Aorta (tissue), 5 donors: ENCODE measurements at places on chromosomes 1 and 21.

DNA sequence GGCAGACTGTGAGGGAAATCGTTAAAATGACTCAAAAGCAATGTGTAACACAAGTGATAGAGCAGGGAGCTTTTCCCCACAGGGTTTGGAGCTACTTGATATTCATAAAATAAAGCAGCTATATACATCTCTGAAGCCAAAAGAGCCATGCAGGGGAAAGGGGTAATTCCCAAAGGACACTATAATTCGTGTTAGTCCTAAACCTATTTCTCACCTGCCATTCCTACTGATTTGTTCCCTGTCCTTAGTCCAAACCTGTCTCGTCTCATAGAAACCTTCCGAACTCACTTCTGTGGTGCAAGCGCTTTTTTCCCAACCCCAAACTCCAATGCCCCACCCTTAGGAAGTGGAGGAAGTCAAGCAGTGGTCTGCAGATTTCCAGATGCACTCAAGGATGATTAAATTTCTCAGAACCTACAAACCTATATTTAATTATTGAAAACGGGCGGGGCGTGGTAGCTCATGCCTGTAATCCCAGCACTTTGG lies 946 bp upstream of the HNRNPR start:
- H3K36me3 ChIP-seq: no peaks in the 10 kb centered on the region
- DNase-seq: no peak
- peak overlapping the region; percentile 69 for H3K27ac ChIP-seq
- H3K27me3 ChIP-seq: no peaks in the 10 kb centered on the region
- H3K4me3 ChIP-seq: peak overlapping the region; percentile 7

- DNase-seq: no peak
- H3K27ac ChIP-seq: no peak overlapping the region
- H3K36me3 ChIP-seq: no peaks in the 10 kb centered on the region
- H3K27me3 ChIP-seq: no peaks in the 10 kb centered on the region
Observed at GRCh38 chr21:44333509-44334328, 5.5 kb downstream of the CFAP410 start.

GRCh38 chr1:247435030-247435758 lies 19.2 kb downstream of the NLRP3 start:
- H3K4me3 ChIP-seq: no peak overlapping the region
- H3K4me1 ChIP-seq: no peaks in the 10 kb centered on the region
- no peak for DNase-seq
- H3K27ac ChIP-seq: no peak overlapping the region

DNA sequence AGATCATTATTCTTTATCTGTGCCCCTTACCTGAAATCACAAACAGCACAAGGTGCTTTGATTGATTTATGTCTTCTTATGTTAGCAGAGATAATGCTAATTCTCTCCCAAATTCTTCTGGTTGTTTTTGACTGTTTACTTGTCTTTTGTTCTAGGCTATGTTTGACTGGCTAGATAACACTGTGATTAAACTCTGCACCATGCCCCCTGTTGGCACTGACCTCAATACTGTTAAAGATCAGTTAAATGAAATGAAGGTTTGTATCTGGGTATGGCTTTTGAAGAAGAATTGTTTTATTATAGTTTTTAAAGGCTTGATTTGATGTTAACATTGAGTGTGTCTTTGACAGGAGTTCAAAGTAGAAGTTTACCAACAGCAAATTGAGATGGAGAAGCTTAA lies 49.6 kb upstream of the BMP8A start:
- H3K27me3 ChIP-seq: no peaks in the 10 kb centered on the region
- H3K36me3 ChIP-seq: peaks cover 26% of the 10 kb centered on the region

DNA sequence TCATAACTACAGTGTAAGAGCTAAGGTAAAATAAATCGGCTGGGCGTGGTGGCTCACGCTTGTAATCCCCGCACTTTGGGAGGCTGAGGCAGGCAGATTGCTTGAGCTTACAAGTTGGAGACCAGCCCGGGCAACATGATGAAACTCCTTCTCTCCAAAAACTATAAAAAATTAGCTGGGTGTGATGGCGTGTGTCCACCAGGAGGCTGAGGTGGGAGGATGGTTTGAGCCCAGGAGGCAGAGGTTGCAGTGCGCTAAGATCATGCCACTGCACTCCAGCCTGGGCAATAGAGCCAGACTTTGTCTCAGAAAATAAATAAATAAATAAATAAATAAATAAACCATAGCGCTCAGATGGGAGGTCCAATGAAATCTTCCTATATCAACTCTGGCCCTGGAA lies 16.7 kb upstream of the FAM110D start:
- no peaks in the 10 kb centered on the region for H3K36me3 ChIP-seq
- no peak overlapping the region for H3K27ac ChIP-seq
- H3K4me3 ChIP-seq: no peak overlapping the region
- H3K27me3 ChIP-seq: no peaks in the 10 kb centered on the region

- no peaks in the 10 kb centered on the region for H3K36me3 ChIP-seq
- DNase-seq: peak; percentile 24
- no peak overlapping the region for H3K27ac ChIP-seq
Observed at GRCh38 chr21:42247716-42248115, 28.8 kb downstream of the ABCG1 start.

GRCh38 chr1:111864862-111865261 lies 109.2 kb downstream of the DDX20 start:
- H3K36me3 ChIP-seq: no peaks in the 10 kb centered on the region
- no peak overlapping the region for H3K27ac ChIP-seq
- H3K4me1 ChIP-seq: no peaks in the 10 kb centered on the region
- no peak for DNase-seq
- H3K27me3 ChIP-seq: no peaks in the 10 kb centered on the region

- H3K27ac ChIP-seq: no peak within 1 kb of the TSS
- DNase-seq: peak; percentile 63
- peak within 1 kb of the TSS; percentile 51 for H3K4me3 ChIP-seq
Observed at GRCh38 chr1:24186993-24187790, at the start of gene IFNLR1. IFNLR1 (minus strand) TSS chr1:24187289; CDS start chr1:24187248, 41 bp downstream.

DNA sequence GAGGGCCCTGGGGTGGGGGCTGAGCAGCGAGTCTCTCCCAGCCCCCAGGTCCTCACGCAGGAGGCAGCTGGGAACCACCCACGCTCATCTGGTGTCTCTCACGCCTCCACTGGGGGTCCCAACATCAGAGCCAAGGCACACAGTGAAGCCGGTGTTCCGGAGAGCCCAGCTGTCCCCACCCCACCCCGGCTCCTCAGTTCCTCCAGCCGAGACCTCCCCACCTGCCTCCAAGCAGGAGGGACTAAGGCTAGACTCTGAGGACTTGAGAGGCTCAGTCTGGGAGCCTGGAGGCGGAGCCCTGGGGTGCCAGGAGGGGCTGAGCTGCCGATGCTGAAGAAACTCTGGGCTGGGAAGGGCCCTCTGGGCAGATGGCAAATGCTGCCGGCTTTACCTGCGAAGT lies 1.6 kb upstream of the HPCA start:
- no peak for DNase-seq
- no peaks in the 10 kb centered on the region for H3K27me3 ChIP-seq
- no peaks in the 10 kb centered on the region for H3K4me1 ChIP-seq
- H3K27ac ChIP-seq: no peak overlapping the region
- no peaks in the 10 kb centered on the region for H3K36me3 ChIP-seq
- no peak overlapping the region for H3K4me3 ChIP-seq

DNA sequence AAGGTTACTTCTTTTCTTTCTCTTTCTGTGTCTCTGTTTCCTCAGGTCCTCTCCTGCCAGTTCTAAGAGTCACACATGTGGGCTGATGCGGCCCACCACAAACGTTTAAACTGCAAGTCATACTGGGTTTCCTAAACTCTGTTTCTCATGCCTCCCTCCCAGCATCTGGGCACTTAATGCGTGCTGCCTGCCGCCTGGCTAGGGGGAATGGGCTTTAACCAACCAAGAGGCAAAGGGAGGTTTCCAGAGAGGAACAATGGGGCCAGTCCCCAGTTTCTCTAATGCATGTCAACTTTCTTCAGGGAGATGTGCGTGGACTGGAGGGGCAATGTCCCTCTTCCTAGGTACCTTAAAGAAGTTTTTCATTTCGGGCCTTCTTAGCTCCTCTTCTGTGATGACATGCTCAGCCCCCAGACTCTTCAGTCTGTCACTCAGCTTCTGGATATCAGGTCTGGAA lies 19.9 kb upstream of the SRSF4 start:
- H3K36me3 ChIP-seq: no peaks in the 10 kb centered on the region
- no peaks in the 10 kb centered on the region for H3K27me3 ChIP-seq

DNA sequence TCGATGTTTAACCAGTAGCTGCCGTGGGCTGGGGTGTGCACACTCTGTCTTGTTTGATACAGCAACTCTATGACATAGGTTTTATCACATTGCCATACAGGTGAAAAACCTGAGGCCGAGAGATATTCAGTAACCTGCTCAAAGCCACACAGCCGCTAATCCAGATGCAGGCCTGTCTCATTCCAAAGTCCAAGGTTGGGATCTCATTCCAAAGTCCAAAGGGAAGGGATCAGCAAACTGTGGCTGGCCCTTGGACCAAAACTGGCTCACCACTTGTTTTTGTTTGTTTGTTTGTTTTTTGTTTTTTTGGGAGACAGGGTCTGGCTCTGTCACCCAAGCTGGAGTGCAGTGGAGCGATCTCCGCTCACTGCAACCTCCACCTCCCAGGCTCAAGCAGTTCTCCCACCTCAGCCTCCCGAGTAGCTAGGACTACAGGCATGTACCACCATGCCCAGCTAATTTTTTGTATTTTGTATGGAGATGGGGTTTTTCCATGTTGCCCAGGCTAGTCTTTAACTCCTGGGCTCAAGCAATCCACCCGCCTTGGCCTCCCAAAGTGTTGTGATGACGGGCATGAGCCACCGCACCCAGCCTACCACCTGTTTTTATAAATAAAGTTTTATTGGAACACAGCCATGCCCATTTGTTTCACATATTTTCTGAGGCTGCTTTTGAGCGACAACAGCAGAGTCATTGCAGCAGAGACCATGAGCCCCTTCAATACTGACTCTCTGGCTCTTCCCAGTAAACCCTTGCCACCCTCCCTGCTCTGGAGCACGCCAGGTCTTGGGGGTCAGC lies 163.4 kb upstream of the TMEM51 start:
- no peaks in the 10 kb centered on the region for H3K36me3 ChIP-seq
- no peak overlapping the region for H3K27ac ChIP-seq
- H3K4me1 ChIP-seq: no peaks in the 10 kb centered on the region
- no peak overlapping the region for H3K4me3 ChIP-seq
- H3K27me3 ChIP-seq: no peaks in the 10 kb centered on the region

GRCh38 chr1:205791568-205792180 lies 16.4 kb upstream of the RAB29 start:
- no peak overlapping the region for H3K27ac ChIP-seq
- H3K4me1 ChIP-seq: no peaks in the 10 kb centered on the region
- H3K27me3 ChIP-seq: no peaks in the 10 kb centered on the region
- peaks cover 2% of the 10 kb centered on the region for H3K36me3 ChIP-seq
- H3K4me3 ChIP-seq: no peak overlapping the region

GRCh38 chr1:156645056-156645455 lies 3.1 kb downstream of the BCAN start:
- no peaks in the 10 kb centered on the region for H3K4me1 ChIP-seq
- no peaks in the 10 kb centered on the region for H3K36me3 ChIP-seq
- H3K4me3 ChIP-seq: no peak overlapping the region
- no peaks in the 10 kb centered on the region for H3K27me3 ChIP-seq
- DNase-seq: no peak
- H3K27ac ChIP-seq: no peak overlapping the region

DNA sequence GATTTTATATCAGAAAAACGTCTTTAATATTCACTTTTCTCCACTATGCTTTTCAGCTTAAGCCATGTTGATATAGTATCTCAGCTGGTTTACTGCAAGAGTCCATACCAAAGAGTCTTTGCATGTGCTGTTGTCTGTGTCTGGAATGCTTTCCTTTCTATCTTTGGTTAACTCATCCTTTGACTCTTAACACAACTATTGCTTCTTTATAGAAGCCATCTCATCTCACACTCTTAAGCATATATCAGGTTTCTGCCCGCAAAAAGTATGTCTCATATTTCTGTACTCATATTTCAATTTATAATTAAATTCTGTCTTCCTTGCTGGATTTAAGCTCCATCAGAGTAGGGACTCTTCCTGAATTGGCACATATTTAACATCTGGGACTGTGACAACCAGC lies 220.9 kb upstream of the KCNK2 start:
- no peaks in the 10 kb centered on the region for H3K27me3 ChIP-seq
- H3K4me3 ChIP-seq: no peak overlapping the region
- H3K4me1 ChIP-seq: no peaks in the 10 kb centered on the region
- DNase-seq: no peak

- H3K4me1 ChIP-seq: no peaks in the 10 kb centered on the region
- no peaks in the 10 kb centered on the region for H3K27me3 ChIP-seq
- H3K4me3 ChIP-seq: no peak overlapping the region
Observed at GRCh38 chr1:44759077-44759476, 16.3 kb upstream of the RPS8 start.

DNA sequence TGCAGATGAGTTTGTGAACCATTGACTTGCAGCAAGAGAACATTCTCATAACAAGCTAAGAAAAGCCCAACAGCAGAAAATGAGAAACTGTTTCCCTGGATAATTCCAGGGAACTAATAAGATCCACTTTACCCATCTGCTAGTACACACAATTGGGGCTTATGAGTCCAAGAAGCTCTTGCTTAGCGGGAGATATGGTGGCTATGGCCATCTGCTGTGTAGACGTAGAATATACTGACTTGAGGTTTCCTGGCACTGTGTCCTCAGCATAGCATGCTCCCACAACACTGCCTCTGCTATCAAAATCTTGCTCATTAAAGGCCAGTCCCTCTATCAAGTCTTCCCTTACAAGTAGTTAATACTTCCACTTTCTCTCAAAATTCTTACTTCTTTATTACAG lies 6.8 kb upstream of the RXRG start:
- no peak overlapping the region for H3K27ac ChIP-seq
- no peak overlapping the region for H3K4me3 ChIP-seq
- DNase-seq: no peak
- no peaks in the 10 kb centered on the region for H3K4me1 ChIP-seq
- H3K27me3 ChIP-seq: no peaks in the 10 kb centered on the region

- H3K27me3 ChIP-seq: no peaks in the 10 kb centered on the region
- DNase-seq: peak; percentile 77
- peak overlapping the region; percentile 90 for H3K27ac ChIP-seq
- H3K4me1 ChIP-seq: no peaks in the 10 kb centered on the region
- no peaks in the 10 kb centered on the region for H3K36me3 ChIP-seq
Observed at GRCh38 chr1:32500387-32501209, 35.7 kb downstream of the ZBTB8B start.

GRCh38 chr1:245583575-245584330 lies 429.0 kb downstream of the KIF26B start:
- no peak for DNase-seq
- no peaks in the 10 kb centered on the region for H3K36me3 ChIP-seq
- no peak overlapping the region for H3K4me3 ChIP-seq
- H3K27me3 ChIP-seq: no peaks in the 10 kb centered on the region
- no peaks in the 10 kb centered on the region for H3K4me1 ChIP-seq

DNA sequence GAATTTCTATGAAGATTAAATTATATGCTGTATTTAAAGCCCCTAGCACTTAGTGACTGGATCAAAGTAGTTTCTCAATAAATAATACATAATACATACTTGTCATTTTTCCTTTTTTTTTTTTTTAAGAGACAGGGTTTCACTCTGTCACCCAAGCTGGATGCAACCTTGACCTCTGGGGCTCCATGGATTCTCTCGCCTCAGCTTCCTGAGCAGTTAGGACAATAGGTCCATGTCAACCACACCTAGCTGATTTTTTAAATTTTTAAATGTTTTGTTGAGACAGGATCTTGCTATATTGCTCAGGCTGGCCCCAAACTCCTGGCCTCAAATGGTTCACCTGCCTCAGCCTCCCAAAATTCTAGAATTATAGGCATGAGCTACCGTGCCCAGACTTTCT lies 5.9 kb downstream of the ACADM start:
- H3K27me3 ChIP-seq: no peaks in the 10 kb centered on the region
- peaks cover 10% of the 10 kb centered on the region for H3K36me3 ChIP-seq
- H3K27ac ChIP-seq: no peak overlapping the region
- H3K4me3 ChIP-seq: no peak overlapping the region

GRCh38 chr1:6807782-6808181 lies 22.5 kb downstream of the CAMTA1 start:
- DNase-seq: no peak
- no peak overlapping the region for H3K27ac ChIP-seq
- peaks cover 4% of the 10 kb centered on the region for H3K4me1 ChIP-seq
- no peak overlapping the region for H3K4me3 ChIP-seq
- no peaks in the 10 kb centered on the region for H3K27me3 ChIP-seq
